ENCODE measurements at places on chromosomes 16 and 17.

- DNase-seq: no peak
These were observed 81.3 kb downstream of the CBLN1 start for GRCh38 chr16:49200223-49200820.

DNA sequence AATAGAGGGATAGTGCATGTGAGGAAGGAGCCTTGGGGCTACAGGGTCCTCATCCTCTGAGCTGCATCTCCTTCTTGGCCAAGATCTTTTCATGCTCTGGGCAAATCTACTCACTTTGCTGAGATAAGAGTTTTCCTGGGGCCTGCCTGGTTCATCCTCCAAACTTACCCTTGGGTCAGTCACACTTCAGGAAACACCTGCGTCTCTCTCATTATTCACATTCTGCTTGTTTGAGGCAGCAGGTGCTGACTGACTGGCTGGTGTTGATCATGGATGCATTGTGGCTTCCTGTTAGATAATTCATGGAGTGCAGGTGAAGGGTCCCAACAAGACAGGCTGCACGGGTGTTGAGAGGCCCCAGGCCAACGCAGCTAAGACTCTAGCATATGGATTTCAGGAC lies 162.6 kb downstream of the SALL1 start:
- DNase-seq: no peak

- DNase-seq: peak; percentile 87
These were observed 961 bp downstream of the FGF11 start for GRCh38 chr17:7440113-7440833.

- no peak for DNase-seq
These were observed 28.2 kb upstream of the HAS3 start for GRCh38 chr16:69077251-69077650.

- peak; percentile 9 for DNase-seq
These were observed 7.0 kb upstream of the ZFHX3 start for GRCh38 chr16:73054813-73055482.

DNA sequence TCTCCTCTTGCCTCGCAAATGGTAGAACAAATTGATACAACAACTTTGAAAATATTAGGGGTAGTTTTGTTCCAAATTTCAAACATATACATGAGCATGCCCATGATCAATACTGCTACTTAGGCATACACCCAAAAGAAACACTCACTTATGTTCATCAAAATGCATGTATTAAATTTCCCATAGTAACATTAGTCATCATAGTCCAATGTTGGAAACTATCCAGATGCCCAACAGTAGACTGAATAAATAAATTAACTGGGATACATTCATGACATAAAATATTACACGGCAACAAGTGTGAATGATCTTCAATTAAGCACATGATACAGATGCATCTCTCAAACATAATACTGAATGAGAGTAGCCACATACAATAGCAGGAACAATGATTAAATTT lies 391.6 kb downstream of the CDH11 start:
- no peak for DNase-seq

DNA sequence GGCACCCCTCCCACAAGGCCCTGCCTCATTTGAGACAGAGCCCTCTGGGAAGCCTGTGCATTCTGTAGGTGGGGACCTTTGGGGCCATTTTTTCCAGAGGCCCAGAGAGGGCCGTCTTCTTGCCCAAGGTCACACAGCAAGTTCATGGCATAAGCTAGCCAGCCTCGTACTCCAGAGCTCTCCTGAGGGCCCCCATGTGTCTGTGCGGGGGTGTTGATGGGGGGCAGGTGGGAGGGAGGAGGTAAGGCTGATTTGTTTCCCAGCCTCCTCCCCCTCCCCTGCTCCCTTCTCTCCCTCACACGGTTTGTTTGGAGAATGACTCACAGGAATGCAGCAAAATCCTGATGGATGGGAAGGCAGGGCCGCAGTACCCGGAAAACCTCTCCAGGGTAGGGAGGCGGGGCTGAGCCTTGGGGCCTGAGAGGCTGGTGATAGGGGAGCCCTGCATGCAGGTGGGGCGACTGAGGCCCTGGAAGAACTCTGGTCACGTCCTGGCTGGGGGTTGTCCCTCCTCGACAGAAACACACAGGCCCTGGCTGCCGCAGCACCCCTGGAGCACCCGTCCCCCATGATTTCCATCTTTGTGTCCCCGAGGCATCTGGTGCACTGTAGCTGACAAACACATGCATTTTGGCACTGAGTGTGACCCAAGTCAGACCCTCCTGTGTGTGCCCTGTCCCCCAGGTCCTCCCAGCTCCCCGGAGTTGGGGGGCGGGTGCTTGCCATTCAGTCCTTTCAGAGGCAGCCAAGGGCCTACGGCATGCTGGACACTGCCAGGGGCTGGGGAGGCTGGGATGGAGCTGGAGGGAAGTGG lies 29.7 kb downstream of the RAI1 start:
- DNase-seq: no peak

DNA sequence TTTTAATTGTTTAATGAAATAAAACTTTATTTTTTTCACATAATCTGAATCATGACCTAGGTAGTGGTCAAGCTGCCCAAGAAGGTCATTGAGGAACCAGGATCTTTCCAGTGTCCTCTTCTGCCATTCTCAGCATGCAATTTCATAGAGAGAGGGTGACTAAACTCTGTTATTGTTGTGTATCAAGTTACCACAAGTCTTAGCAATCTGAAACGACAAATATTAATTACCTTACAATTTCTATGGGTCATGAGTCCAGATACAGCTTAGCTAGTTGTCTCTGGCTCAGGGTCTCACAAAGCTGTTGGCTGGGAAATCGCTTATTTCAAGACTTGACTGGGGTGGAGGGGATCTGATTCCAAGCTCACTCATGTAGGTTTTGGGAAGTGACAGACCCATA lies 37.6 kb downstream of the FTO start:
- DNase-seq: no peak

- DNase-seq: no peak
These were observed 59.4 kb downstream of the METRNL start for GRCh38 chr17:83138820-83139219.

DNA sequence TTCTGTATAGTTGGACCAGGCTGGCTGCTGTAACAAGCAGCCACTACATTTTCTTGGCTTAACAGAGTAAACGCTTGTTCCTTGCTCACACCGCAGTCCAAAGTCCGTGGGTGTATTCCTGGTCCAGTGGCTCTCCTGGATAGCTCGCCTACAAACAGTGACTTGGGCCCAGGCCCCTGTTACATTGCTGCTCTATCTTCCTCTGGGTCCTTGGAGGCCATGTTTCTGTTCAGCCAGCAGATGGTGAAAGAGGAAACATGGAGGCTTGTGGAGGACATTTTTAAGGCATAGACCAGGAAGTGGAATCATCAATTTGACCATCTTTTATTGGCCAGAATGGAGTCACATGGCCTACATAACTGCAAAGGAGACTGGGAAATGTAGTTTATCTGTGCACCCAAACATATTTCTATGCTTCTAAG lies 55.1 kb downstream of the ATP2C2 start:
- DNase-seq: no peak

GRCh38 chr16:3165111-3165822 lies 22.7 kb upstream of the OR1F1 start:
- DNase-seq: no peak

- DNase-seq: no peak
These were observed 130.6 kb upstream of the DNAH9 start for GRCh38 chr17:11467639-11468038.

GRCh38 chr17:1347589-1348323 lies 52.3 kb downstream of the YWHAE start:
- no peak for DNase-seq

DNA sequence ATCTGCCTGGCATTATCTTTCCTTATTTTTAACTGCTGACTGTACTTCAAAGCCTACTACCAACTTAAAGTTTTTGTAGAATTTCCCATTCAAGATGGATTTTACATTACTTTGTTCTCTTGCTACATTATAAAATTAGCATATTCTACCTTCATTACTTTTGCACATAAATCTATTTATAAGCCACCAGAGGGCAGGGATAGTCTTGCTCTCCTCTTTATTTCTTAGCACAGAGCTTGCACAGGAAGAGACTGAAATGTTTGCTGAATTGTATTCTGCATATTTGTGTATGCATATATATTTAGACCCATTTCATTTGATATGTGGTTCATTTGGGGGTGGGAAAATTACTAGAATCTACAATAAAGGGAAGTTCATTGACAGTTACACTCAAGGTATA lies 108.0 kb downstream of the SKAP1 start:
- no peak for DNase-seq

DNA sequence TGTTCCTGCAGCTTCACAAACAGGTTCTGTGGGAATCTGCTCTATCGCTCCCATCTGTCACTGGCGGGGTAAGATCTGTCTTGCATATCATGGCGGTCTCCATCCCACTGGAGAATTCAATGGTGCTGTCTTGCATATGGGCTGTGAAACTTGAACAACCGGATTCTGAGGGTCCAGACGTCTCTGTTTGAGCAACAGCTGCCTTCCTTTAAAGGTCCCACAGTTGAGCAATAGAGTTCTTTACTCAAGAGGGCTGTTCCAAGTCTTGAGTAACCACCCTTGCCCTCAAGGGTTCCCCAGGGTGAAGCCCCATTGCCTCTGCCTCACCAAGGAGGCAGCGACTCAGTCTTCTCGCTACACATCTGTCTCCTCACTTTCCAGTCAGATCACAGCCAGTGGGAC lies 50.8 kb downstream of the ZFHX3 start:
- no peak for DNase-seq

DNA sequence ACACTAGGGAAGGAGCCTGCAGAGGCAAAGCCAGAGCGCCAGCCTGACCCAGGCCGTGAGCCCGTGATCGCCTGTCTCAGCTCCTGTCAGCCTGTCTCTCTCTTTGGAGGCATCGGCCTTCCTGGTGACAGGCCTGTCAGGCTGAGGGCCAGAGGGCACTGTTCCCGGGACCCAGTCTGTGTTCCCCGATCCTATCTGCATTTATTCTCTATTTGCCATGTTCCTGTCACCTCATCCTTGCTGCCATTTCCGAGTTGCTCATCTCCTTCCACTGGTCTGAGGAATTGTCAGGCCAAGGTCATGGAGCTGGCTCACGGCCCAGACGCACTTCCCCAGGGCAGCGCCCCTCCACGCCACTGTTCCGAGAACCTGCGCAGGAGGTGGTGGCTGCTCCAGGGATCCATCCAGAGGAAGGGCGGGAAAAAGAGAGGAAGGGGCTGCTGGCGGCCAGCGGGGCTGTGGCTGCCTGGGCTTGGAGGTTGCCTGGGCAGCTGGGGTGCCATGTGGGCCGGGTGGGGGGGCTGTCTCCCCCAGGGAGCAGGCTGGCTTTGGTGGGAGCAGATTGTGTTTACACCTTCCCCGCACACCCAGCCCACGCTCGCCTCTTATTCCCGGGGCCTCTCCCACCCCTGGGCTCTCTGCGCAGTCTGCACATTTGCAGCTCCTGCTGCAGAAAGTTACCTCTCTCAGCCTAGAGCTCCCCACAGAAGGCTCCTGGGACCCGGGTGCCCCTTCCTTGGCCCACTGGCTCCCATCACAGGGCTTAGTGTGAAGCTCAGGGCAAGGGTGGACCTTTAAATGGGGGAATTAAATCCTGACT lies 4.9 kb downstream of the PRCD start:
- no peak for DNase-seq

- no peak for DNase-seq
These were observed 6.3 kb upstream of the XPO6 start for GRCh38 chr16:28218109-28218508.

GRCh38 chr17:9209781-9210370 lies 188.6 kb downstream of the NTN1 start:
- DNase-seq: no peak

GRCh38 chr16:17367036-17367435 lies 103.7 kb downstream of the XYLT1 start:
- DNase-seq: no peak

DNA sequence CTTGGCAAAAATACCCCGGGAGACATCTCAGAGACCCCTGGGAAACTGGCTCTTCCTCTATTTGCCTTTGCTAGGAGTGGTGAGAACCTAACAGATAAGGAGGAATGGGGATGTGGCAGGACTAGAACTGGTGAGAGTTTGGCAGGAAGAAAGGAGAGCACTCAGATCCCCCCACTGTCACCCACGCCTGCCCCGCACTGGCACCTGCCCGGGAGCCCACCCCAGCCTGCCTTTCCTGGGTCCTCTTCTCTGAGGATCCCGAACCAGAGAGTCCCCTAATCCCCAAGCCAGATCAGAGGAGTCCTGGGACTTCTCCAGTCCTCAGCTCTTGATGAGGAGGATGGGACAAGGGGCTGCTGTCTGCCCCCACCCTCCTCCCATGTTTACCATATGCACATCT lies 3.7 kb downstream of the KCNH6 start:
- DNase-seq: no peak

DNA sequence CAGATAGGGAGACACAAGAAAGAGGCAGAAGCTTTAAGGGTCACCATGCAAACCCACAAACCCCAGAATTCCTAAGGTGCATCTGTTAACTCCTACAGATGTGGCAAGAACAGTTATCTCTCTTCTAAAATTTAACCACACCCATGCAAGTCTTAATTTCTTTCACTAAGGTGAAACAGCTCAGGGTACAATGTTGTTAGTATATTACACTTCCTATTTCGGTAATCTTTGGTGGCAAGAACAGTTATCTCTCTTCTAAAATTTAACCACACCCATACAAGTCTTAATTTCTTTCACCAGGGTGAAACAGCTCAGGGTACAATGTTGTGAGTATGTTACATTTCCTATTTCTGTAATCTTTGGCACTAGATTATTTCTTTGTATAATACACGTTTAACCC lies 6.6 kb downstream of the CCL23 start:
- no peak for DNase-seq

DNA sequence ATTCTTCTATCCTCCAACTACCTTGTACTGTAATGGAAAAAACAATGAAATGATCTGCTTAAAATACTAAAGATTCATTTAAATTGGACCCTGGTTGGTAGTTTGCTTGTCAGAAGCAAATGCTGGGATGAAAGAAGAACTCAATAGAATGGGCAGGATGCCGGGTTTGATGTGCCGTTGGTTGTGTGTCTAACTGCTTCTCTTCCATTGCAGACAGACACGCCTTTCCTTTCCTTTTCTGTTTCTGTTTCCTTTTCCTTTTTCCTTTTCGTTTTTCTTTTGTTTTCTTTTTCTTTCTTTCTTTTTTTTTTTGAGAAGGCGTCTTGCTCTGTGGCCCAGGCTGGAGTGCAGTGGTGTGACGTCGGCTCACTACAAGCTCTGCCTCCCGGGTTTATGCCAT lies 64.6 kb downstream of the PLCG2 start:
- DNase-seq: no peak

DNA sequence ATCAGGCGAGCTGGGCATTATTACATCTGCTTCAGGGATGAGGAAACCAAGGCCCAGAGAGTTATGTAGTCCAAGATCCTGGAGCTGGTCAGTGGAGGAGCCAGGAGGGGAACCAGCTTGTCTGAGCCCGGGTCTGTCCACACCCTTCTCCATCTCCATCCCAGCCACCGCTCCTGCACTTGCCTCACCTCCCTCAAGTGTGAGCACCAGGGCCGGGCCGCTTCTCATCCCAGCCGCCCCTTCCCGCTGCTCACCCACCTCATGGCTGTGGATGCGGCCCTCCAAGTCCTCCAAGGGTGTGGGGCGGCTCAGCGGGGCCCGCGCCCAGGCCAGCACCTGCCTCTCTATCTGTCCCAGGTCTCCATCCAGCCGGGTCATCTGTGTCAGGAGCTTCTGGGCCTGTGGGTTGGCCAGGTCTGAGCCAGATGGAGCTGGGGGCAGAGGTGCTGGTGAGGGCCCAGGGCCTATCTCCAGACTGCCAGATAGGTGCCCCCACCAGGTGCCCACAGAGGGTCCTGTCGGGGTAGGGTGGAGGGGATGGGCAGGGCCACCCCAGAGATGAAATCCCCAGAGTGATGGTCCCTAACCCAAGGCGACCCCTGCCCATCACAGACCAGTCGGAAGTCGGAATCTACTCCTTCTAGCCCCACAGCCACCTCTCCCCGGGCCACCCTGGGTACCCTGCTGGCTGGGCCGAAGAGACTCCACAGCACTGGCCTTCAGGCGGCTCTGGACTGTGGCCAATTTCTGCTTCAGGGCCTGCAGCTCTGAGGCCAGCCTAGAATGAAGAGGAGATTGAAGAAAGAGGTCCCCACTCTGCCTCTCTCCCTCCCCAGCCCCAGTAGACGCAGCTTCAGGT lies 9.4 kb downstream of the EVPL start:
- DNase-seq: no peak
